ENCODE measurements at places on chromosomes 7 and 10. TPM values are rescaled to one million over a fixed set of nuclear protein-coding genes. Genes with fewer than 3 reads are reported as not detected.

The C10orf53 gene
- not detected for total RNA-seq

The PLPP4 gene
- total RNA-seq: not detected

The TAS2R41 gene
- not detected for total RNA-seq

The GPER1 gene
- total RNA-seq: 0.12 TPM

The UMAD1 gene
- 15.0 TPM for total RNA-seq

The ASB10 gene
- not detected for total RNA-seq

The SLC26A4 gene
- total RNA-seq: 5.2 TPM

The VWA2 gene
- not detected for total RNA-seq

The SPAG6 gene
- 0.24 TPM for total RNA-seq

The ATOH7 gene
- total RNA-seq: not detected

The EPHB6 gene
- 9.5 TPM for total RNA-seq

The MBL2 gene
- total RNA-seq: not detected

The LIPF gene
- total RNA-seq: not detected

The FANK1 gene
- 0.50 TPM for total RNA-seq

The INTS15 gene
- 25.9 TPM for total RNA-seq

The NYAP1 gene
- 0.24 TPM for total RNA-seq

The LIPJ gene
- total RNA-seq: not detected

The PNLIPRP3 gene
- not detected for total RNA-seq

The AIFM2 gene
- 7.1 TPM for total RNA-seq

The MYPN gene
- total RNA-seq: 0.05 TPM

The TBXAS1 gene
- total RNA-seq: 5.3 TPM

The FHIP2A gene
- 17.2 TPM for total RNA-seq

The AKAP9 gene
- total RNA-seq: 23.5 TPM

The GPR141 gene
- total RNA-seq: not detected

The TMEM229A gene
- not detected for total RNA-seq

The VIPR2 gene
- 0.55 TPM for total RNA-seq

The C10orf67 gene
- total RNA-seq: 0.31 TPM

The STYXL1 gene
- total RNA-seq: 40.5 TPM

The FFAR4 gene
- total RNA-seq: not detected

The COPS6 gene
- 98.2 TPM for total RNA-seq

The TMEM196 gene
- total RNA-seq: not detected

The ZWINT gene
- total RNA-seq: 69.2 TPM

The GHRHR gene
- total RNA-seq: not detected

The MINDY4 gene
- total RNA-seq: 1.6 TPM

The MYL10 gene
- not detected for total RNA-seq

The IFIT1B gene
- not detected for total RNA-seq

The ZNF503 gene
- 0.38 TPM for total RNA-seq

The EPHB4 gene
- total RNA-seq: 2.8 TPM

The AS3MT gene
- 0.59 TPM for total RNA-seq

The PODXL gene
- 0.62 TPM for total RNA-seq

The CPA2 gene
- 0.14 TPM for total RNA-seq

The HILPDA gene
- total RNA-seq: 48.6 TPM

The OIT3 gene
- total RNA-seq: not detected

The LGI1 gene
- not detected for total RNA-seq

The SFTPA1 gene
- not detected for total RNA-seq

The CYP2C18 gene
- total RNA-seq: 0.27 TPM

The CUTC gene
- total RNA-seq: 26.0 TPM

The NAT16 gene
- total RNA-seq: not detected

The IMPDH1 gene
- total RNA-seq: 57.7 TPM

The CRYGN gene
- not detected for total RNA-seq

The PWWP2B gene
- total RNA-seq: 3.1 TPM

The LLCFC1 gene
- not detected for total RNA-seq

The AGR2 gene
- total RNA-seq: not detected

The PNLIPRP1 gene
- not detected for total RNA-seq

Measured in activated CD4-positive, alpha-beta memory T cell treated with anti-CD3 and anti-CD28 coated beads for 36 hours (primary cell).